H54 (cell line): ENCODE measurements at places on chromosomes 3 and 15.

DNA sequence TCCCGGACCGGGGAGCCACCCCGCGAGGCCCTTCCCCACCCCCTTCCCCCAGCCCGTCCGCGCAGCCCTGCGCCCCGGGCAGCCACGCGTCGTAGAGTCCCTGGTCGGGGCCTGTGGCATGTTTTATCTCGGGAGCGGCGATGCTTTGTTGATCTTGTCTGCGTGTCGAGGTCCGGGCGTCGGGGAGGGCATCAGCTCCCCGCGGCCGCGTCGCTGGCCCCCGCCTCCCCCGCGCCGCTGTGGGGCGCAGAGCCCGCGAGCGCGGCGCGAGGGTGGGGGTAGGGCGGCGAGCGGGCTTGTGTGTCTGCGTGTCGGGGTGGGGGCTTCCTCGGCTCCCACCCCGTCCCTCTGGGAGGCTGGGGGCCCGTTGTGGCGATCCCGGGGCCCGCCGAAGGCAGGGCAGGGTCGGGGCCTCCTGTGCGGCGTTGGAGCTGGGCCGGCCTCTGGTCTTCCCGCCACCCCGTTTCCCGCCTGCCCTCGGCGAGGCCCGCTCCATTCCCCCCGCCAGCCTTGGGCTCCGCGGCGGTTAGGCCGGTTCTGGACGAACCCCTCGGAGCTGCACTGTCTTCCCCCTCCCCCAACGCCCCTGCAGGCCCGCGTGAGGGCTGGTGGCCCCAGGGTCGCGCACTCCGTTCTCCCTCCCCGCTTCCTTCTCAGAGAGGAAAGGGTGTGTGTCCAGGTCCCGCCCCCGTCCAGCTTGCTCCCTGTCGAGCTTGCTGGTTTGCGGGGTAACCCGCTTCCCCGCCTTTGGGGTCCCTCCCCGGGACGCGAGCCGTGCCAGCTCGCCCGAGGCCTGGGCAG, 695 bp downstream of the GMPS start:
- DNase-seq: peak; percentile 30

DNA sequence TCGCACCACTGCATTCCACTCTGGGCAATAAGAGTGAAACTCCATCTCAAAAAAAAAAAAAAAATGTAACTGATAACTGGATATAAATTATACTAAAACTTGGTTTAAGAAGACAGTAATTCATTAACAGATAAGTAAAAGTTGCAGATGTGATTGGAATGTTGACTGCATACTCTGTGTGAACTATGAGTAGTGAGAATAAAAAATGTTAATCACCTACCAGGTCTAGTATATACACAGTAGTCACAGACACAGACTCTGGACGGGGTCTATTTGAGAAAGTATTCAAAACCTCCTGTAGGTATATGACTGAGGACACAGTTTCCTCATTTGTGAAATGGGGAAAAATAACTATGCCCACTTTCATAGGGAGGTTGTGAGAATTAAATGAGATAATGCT, 26.0 kb downstream of the GOLM2 start:
- DNase-seq: no peak

GRCh38 chr3:5264896-5265770, 77.6 kb downstream of the EDEM1 start:
- no peak for DNase-seq

GRCh38 chr3:108394563-108394962, 98.2 kb downstream of the HHLA2 start:
- no peak for DNase-seq

DNA sequence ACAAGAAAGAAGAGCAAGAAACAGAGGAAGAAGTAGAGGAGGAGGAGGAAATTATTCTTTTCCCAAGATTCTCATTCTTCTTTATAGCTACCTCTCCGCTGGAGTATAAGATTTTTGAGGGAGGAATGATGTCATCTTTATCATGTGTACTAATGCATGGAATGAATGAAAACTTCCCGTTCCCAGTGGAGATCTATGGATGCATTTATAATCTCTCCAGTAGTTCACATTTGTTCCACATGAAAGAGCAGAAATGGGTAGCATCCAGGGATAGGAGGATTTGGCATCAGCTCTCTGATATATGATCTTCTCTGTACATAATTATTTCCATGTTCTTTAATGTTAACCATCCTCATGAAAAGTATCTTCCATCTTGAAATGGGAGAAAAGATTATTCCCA, 244.4 kb downstream of the ADAMTSL3 start:
- no peak for DNase-seq
